ENCODE measurements at places on chromosomes 13 and 19. TPM values are rescaled to one million over a fixed set of nuclear protein-coding genes. Genes with fewer than 3 reads are reported as not detected.

ZNF880 gene
- total RNA-seq, result 122 TPM

ZNF433 gene
- 26.3 TPM for total RNA-seq

C19orf85 gene
- total RNA-seq, result not detected

KBTBD7 gene
- total RNA-seq, result 43.8 TPM

KLK4 gene
- not detected for total RNA-seq

ZNF235 gene
- total RNA-seq, result 32.9 TPM

ANGPTL8 gene
- total RNA-seq, result not detected

B3GNT8 gene
- not detected for total RNA-seq

KIR2DL1 gene
- not detected for total RNA-seq

PTGIR gene
- total RNA-seq, result not detected

RASIP1 gene
- total RNA-seq, result 7.5 TPM

BRCA2 gene
- 4.7 TPM for total RNA-seq

CEACAM19 gene
- 5.3 TPM for total RNA-seq

PVR gene
- 55.7 TPM for total RNA-seq

CEACAM7 gene
- not detected for total RNA-seq

BEST2 gene
- not detected for total RNA-seq

ELSPBP1 gene
- total RNA-seq, result not detected

MAP3K10 gene
- total RNA-seq, result 43.5 TPM

ELAVL3 gene
- 198 TPM for total RNA-seq

RFPL4A gene
- total RNA-seq, result not detected

EML2 gene
- 55.1 TPM for total RNA-seq

SLC10A2 gene
- not detected for total RNA-seq

ZNF835 gene
- 11.0 TPM for total RNA-seq

DNAJB1 gene
- 28.8 TPM for total RNA-seq

CASP14 gene
- total RNA-seq, result not detected

CEACAM6 gene
- not detected for total RNA-seq

IFI30 gene
- total RNA-seq, result not detected

CAMSAP3 gene
- total RNA-seq, result 28.2 TPM

FCER2 gene
- not detected for total RNA-seq

Measured in parietal lobe (tissue), 2 donors.